ENCODE measurements at places on chromosomes 5 and 9.

DNA sequence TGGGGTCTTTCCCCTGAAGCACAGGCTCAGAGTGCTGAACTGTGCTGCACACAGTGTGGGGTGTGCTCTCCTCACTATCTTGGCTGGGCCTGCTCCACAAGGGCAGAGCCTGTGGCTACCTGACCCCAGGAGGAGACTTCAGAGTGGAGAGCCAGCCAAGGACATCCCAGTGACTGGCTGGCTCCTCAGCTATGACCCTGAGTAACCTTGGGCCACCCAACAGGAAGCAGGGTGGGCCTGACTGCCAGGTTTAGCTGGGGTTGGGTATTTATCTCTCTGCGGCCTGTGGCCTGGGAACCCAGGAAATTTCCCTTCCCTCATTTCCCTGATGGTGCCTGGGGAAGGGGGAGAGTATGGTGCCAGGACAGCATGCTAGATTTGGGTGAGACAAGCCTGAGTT lies 2.1 kb upstream of the EEIG1 start:
- no peak for DNase-seq

GRCh38 chr9:138024131-138024530 lies 146.5 kb downstream of the CACNA1B start:
- DNase-seq = no peak

DNA sequence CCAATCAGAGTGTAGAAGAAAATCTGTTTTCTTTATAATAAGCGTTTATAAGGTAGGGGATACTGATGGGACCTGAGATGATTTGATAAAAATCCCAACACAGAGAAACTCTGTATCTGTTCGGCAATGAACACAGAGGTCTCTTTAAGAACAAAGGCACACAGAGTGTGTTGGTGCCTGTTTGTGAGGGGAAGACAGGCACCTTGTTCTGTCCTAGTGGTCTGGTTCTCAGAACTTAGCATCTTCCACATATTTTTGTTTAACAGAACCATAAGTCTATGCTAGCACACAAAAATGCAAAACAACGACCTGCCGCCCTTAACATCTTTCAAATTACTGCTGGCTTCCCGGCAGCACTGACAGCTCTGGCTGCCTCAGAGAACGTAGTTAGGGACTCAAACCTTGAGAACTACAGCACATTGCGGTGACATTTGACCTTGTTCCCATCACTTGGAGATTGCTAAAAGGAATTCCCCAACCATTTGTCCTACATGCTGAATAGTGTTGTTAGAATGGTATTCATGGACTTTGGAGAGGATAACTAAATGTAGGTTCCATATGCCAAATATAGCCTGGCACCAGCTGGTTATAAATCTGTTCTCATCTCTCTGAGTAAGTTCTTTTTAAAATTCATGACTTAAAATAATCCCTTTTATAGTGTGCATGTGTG lies 871.7 kb upstream of the TYRP1 start:
- no peak for DNase-seq

GRCh38 chr5:109328626-109329025 lies 81.1 kb downstream of the PJA2 start:
- peak; percentile 45 for DNase-seq

GRCh38 chr9:133163504-133164172 lies at the start of gene GBGT1:
TSS of gene GBGT1 (minus strand) at chr9:133163914. CDS start at chr9:133162412, 1,502 bp downstream.
- DNase-seq = peak; percentile 11

- DNase-seq = no peak
These were observed 505.4 kb upstream of the CLINT1 start for GRCh38 chr5:158364367-158364766.

GRCh38 chr5:132008163-132008473 lies 3.3 kb downstream of the ACSL6 start:
- DNase-seq = no peak

DNA sequence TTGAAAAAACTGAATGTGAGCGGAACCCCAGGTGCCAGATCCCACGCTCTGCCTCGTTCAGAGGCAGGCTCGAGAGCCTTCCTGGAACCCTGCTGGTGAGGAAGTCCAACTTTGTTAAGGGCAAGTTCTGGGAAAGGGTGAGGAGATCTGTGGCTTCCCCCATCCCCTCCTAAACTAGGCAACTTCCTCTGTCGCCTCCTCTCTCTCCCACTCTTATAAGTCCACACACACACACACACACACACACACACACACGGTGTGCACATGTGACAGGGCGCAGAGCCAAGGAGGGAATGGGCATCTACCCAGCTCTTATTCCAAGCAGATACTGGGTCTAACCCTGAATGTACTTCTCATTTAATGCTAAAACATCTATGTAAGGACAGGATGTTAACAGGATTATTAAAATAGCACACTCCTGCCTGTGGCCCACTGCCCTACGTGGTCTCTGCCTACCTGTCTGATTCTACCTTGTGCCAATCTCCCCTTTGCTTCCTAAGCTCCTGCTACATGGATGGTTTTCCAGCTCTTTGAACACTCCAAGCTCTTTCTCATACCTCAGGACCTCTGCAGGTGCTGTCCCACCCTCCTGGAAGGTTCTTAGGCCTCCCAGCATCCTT lies 72.4 kb upstream of the FBXW11 start:
- DNase-seq = peak; percentile 59

GRCh38 chr5:154384480-154385235 lies 61.1 kb upstream of the SAP30L start:
- no peak for DNase-seq

DNA sequence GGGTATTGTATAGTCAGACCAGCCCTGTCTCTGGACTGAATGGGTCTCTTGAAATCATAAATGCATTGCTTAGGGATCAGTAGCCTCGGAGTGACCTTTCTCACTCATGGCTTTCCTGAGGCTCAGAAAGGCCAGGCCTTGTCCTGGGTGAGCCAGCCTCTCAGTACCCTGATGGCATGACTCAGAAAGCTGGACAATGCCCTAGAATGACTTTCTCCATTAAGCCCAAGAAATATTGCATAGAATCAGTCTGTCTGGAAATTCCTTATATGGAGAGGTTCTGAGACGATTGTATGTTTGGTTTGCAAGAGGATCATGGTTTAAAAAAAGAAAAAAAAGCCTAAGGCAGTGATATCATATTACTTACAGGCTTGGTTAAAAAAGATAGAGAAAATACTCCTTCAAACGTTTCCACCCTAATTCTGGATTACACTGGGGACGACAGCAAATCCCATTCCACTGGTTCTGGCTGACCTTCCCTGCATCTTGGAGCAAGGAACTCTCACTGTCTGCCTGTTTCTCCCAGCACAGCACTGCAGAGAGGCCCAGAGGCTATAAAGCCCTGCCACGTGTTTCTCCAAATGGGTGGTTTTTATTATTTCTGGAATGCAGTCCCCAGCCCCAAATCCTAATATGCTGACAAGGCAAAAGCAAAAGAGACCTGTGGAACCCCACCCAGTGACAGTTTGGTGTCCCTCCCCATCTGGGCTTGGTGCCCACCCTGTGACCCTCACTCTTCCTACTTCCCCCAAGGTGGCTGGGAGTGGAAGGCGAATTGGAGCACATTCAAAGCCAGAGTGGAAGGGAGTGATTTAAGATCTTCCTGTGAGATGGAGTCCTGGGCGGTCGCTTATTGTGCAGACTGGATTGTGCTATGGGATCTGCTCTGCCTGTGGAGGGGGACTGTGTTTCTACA lies 34.4 kb downstream of the MAP1B start:
- DNase-seq = peak; percentile 95

DNA sequence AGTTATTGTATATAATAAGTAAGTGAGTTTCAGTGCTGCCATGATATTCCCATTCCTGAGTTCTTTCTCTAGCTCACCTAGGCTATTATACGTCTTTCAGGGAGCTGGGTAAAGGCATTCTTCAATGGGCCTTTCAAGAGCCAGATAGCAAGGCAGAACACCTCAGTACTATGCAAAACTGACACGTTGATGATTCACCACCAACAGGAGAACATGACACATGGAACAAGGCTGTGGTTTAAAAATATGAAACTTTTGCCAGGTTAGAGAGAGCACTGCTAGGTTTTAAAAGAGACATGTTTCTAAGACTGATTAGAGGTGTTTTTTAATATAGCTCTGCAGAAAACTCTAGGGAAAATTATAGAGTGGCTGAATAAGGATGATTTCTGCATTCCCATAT lies 95.9 kb downstream of the UGCG start:
- DNase-seq = peak; percentile 61

DNA sequence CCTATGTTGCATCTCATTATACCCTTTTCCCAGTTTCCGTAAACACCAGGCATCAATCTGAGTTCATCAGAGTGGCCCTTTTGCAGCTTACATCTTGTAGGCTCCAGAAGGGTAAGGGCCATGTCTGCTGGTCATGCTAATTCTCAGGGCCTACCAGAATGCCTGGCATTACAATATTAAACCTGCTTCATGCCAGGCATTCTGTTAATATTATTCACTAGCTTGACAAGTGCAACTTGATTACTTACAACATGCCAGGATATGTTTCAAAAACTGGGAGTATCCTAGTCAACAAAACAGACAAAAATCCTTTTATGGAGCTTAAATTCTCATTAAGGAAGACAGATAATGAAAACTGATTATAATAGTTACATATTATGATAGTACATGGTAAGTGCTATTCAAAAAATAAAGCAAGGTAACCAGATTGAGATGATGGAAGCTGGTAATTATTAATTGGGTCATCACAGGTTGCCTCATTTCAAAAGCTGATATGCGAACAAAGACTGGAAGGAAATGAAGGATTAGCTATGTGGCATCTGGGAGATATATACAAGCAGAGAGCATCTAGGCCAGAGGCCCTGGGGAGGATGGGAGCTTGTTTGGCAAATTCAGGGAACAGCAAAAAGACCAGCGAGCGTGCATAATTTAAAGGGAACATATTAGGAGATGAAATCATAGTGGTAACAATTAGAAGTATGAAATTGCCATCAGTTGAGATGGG lies 406.3 kb downstream of the DMRT2 start:
- DNase-seq = no peak

DNA sequence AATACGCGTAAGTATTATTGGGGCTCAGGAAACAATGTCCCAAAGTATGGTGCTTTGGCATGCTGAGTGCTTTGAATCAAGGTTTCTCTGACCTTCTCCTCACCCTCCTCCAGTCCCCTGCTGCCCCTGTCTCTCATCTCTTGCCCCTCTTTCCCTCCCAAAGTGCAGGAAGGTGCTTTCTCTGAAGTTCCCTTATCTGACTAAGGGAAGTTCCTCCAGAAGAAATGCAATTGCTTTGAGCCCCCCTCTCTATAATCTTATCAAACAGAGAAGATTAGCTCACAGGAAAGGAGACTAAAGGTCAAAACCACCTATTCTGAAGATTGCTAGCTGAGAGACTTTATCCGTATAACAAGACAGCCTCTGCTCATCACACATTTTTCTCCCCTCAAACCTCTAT lies 288.1 kb downstream of the ARL15 start:
- DNase-seq = no peak

DNA sequence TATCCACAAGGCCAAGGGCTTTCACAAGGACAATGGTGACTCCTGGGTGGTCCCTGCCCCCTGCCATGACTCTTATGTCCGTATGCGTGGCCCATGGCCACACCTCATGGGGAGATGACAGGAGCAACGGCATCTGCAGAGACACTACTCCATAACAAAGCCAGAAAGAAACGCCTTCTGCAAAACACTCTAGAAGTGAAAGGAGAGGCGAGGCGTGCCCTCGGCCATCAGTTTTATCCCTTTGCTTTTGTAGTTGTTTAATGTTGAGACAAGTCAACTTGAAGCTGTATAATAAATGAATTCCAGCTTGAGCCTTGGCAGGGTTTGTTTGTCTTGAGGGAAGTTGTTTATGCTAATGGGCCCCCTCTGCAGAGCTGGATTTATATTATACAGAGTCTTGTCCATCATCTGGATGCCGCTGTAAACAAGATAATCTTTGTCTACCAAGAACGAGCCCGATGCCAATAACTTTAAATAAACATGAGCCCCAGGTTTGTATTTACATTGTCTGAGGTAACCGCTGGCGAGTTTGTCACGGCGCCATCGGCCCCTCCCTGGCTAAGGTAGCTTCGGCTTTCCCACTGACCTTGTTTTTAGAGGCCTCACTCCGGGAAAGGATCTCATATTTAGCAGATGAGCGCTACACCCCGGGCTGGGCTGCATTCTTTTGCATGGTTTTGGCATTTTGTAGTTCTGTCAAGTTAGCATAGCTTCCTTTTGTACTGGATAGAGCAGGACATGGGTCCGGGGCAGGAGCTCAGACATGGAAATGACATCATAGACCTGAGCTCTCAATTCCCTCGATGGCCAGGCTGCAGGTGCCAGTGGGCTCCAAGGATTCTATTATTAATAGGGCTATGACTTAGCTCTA lies 165.3 kb downstream of the ERCC6L2 start:
- DNase-seq = no peak

GRCh38 chr9:68750786-68751185 lies 45.7 kb downstream of the PIP5K1B start:
- DNase-seq = no peak

DNA sequence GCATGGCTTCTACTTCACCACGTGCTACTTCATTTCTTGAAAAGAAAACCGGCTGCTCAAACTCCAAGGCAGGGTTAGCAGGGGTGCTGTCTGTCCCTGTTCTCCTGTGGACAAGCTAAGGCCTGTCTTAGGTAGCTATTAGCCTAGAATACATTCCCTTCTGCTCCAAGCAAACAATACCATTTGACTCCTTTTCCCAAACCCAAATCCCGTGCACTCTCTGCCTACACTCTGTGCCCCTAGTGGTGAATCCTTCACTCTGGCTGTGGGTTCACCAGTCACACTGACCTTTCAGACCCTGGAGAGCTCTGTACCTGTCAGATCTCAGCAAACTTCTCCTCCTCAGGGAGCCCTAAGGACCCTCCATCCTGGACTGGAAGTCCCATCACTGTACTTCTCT lies 211.6 kb downstream of the SLIT3 start:
- DNase-seq = no peak

- DNase-seq = peak; percentile 38
These were observed 7.7 kb downstream of the RASGEF1C start for GRCh38 chr5:180201051-180201987.

- DNase-seq = peak; percentile 38
These were observed 106.1 kb upstream of the SLC44A1 start for GRCh38 chr9:105138306-105138801.

GRCh38 chr5:149543361-149544027 lies 7.7 kb downstream of the CSNK1A1 start:
- peak; percentile 52 for DNase-seq

DNA sequence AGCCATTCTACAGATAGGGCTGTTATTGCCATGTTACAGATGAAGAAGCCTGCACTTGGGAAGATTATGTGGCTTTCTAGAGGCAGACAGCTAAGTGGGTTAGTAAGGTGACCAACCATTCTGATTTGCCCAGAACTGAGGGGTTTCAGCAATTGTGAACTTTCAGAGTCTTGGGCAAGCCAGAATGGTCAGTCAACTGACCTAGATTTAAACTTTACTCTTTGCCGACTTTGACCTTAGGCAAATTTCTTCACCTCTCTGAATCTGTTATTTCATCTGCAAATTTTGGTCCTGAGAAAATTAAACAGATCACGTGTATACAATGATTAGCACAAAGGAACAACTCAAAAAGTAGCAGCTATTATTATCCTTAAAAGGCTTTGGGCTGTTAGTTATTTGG lies 20.4 kb upstream of the TNFSF8 start:
- DNase-seq = no peak

GRCh38 chr5:72790186-72790585 lies 26.3 kb upstream of the TNPO1 start:
- DNase-seq = no peak

- peak; percentile 84 for DNase-seq
These were observed 149.6 kb downstream of the ZNF608 start for GRCh38 chr5:124596595-124597421.
